ENCODE measurements at places on chromosomes 1 and 21.
A peak's percentile ranks its signal among the peaks of the same experiment; 100 is the strongest.

- peak; percentile 13 for DNase-seq
These were observed 204.1 kb downstream of the GABPA start for GRCh38 chr21:25938658-25939395.

DNA sequence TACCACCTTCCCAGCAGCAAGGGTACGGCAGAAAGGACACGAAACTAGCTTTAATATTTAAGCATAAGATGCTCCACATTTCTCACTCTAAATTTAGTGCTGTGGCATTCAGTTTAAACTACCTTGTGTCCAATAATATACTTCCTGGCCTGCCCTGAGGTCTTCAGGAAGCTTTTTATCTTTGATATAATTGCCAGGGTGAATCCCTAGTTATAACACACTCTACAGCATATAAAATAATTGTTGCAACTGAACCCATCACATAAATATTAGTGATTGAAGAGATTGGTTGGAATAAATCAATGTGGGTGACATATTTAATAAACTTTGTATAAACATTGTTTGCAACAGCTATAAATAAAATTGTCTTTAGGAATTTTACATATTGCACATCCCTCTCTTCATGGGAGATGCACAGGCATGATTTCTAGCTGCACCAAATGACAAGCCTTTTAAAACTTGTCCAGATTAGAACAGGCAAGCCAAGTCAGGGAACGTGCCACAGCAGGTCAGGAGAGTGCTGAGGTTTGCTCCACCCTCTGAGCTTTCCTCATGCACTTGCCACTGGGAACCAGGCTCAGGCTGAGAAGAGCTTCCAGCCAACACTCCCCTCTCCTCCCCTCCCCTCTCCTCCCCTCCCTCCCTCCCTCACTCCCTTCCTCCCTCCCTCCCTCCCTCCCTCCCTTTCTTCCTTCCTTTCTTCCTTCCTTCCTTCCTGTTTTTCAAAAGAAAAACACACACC is 623.2 kb upstream of the PKN2 start:
- peak; percentile 54 for DNase-seq

- peak; percentile 44 for DNase-seq
These were observed 637 bp downstream of the LYPLA2 start for GRCh38 chr1:23791516-23792047.

DNA sequence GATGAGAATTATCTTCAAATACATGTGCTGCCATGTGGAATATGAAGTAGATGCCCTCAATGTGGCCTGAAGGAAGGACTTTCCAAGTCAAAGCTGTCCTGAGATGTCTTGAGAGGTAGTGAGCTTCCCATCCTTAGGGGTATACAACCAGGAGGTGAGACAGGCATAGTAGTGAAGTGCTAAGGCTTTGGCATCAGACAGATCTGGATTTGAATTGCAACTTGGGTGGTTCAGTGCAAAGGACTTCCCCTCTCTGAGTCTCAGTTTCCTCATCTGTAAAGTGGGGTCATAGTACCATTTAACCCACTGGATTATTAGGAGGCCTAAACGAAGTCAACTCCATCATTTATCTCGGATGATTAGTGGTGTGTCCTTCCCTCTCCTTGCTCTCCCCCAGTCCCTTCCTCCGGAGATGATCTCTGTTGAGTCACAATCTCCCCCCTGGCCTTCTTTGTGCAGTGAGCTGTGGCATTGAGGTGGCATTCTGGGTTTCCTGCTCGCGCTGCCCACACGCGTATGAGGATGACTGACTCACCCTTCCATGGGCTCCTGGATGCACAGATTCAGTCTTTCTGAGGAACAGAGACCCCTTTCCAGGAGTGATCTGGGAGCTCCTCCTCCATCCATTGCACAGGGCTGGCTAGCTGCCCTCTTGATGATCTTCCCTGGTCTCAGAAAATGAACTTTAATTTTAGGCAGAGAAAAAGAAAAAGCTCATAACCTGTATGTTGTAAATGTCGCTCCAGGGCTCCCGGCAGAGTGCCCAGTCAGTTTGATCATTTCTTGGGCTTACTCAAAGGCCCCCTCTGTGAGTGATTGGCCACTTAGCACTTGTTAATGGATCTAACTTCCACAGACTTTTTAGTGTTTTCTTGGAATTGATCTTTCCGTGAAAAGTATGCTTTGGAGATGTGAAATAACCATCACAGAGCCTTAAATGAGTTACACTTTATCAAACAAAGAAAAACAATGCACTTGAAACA is 354.6 kb downstream of the PTPRU start:
- DNase-seq, result no peak

DNA sequence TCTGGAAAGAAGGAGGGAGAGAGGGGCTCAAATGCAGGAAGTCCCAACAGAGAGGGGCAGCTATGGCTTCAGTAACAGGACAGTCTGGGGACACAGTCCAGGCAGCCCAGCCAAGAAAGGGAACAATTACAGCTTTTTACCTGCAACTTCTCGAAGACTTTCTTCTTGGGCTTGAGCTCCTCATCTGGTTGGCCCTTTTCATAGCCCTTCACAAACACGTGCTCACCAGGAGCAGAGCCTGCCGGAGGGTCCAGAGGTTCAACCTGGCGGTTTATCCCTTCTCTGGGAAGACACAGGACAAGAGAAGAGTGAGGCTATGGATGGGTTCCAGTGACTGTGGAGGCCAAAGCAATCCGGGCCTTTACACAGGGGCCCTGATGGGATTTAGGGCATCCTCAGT is 37.9 kb downstream of the YARS1 start:
- no peak for DNase-seq

- peak; percentile 21 for DNase-seq
These were observed 127.2 kb upstream of the ZC3H12A start for GRCh38 chr1:37347104-37347649.

Measured in NCI-H69 (cell line).